ENCODE measurements at places on chromosomes 13 and 19. TPM values are rescaled to one million over a fixed set of nuclear protein-coding genes. Genes with fewer than 3 reads are reported as not detected.

- peaks cover 15% of the 10 kb centered on the region for H3K4me1 ChIP-seq
- peak overlapping the region; percentile 91 for H3K4me3 ChIP-seq
- peaks cover 5% of the 10 kb centered on the region for H3K36me3 ChIP-seq
Measured at GRCh38 chr19:17337675-17338432, 501 bp downstream of the GTPBP3 start.

GRCh38 chr19:16381756-16382401, 57.3 kb downstream of the KLF2 start:
- H3K4me3 ChIP-seq, result peak overlapping the region; percentile 1
- H3K4me1 ChIP-seq, result peaks cover 21% of the 10 kb centered on the region
- H3K27ac ChIP-seq, result peak overlapping the region; percentile 97
- DNase-seq, result peak; percentile 100

- H3K36me3 ChIP-seq, result no peaks in the 10 kb centered on the region
- no peaks in the 10 kb centered on the region for H3K27me3 ChIP-seq
- H3K4me3 ChIP-seq, result no peak overlapping the region
- no peak for DNase-seq
- no peaks in the 10 kb centered on the region for H3K4me1 ChIP-seq
Measured at GRCh38 chr13:66895780-66896179, 334.4 kb downstream of the PCDH9 start.

DNA sequence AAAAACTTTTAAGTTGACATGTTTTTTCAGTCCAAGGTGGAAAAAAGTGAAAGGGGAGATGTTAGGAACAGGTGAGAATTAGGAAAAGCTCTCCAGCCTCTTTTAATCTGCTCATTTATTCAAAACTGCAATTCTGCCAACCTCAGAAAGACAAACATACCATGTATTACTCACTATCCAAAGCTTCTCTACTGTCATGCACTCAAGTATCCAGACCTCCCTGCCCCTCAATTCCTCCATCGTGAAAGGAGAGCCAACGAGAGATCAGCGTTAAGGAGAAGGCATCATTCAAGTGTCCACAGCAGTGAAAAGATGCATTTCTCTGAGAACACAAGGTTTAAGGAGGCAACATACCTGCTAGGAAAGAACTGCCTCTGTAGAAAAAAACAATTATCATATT, 24.5 kb downstream of the DIAPH3 start:
- DNase-seq, result no peak
- H3K4me1 ChIP-seq, result no peaks in the 10 kb centered on the region
- no peak overlapping the region for H3K4me3 ChIP-seq
- no peaks in the 10 kb centered on the region for H3K36me3 ChIP-seq

Gene ZNF534
- not detected for total RNA-seq

- H3K27me3 ChIP-seq, result no peaks in the 10 kb centered on the region
- H3K27ac ChIP-seq, result no peak overlapping the region
- DNase-seq, result no peak
Measured at GRCh38 chr19:51503896-51504295, 2.3 kb upstream of the SIGLEC12 start.

- no peak overlapping the region for H3K4me3 ChIP-seq
- no peaks in the 10 kb centered on the region for H3K27me3 ChIP-seq
- no peaks in the 10 kb centered on the region for H3K36me3 ChIP-seq
- no peaks in the 10 kb centered on the region for H3K4me1 ChIP-seq
- no peak for DNase-seq
Measured at GRCh38 chr13:61276401-61276800, 139.2 kb downstream of the PCDH20 start.
